ENCODE measurements at places on chromosomes 4 and X.

DNA sequence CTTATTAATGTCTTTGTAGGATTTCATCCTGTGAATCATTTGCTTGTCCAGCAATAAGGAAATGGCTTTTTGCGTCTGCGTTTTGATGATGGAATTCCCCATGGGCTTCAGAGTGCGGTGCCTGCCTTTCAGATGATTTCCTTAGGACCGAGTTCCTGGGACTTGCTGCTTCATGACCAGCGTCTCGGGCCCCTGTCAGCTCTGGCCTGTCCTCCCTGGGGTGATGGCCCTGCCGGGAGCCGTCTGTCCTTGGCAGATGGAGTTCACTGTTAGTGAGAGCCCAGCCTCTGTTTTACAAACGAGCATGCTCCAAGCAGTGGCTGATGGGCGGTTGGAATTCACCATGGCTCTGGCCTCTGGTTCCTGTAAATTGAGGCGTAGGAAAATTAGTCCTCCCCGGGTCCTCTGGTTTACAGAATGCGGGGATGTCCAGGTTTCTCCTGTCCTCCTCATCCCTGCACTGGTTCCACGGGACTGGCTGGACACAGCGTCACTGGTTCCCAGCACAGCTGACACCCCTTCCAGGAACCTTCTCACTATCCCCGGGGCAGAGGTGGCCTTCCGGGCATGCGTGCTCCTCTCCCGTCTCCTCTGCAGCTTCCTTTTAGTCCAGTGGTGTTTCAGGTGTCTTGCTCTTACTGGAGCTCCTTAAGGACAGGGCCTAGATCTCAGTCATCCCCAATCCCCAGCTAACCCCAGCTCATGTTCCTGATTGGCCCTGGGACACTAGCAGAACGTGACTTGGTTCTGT, 34.9 kb downstream of the TBC1D14 start:
- DNase-seq: no peak

DNA sequence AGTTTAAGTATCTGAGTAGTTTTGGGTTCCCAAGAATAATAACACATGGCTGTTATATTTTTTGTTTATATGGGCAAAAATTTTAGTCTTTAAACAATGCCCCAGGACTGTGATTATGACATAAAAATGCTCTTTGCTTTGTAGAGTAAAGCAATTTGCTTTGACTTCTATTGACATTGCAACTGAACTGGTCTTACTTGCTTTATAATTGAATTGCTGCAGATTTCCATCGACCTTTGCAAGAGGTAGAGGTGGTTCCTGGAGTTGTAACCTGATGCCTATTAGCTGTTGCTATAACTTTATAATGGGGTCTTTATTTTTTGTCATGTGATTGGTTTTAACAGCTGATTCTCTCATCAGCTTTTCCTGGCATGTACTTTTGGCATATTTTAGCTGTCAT, 302.9 kb downstream of the ARHGAP10 start:
- no peak for DNase-seq

GRCh38 chr4:46277165-46277951, 112.6 kb downstream of the GABRA2 start:
- DNase-seq: no peak

DNA sequence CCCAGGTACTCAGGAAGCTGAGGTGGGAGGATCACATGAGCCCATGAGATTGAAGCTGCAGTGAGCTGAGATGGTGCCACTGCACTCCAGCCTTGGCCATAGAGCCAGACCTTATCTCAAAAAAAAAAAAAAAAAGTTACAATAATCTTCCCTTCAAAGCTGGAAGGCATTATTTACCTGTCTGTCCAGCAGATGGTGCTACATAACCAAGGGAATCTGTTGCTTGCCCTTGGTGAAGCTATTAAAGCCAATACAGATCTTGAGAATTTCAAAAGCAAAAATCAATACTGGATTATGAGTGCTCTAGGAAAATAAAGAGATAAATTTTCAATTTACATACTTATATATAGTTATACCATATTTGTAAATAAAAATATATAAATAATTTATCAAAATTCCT, 25.9 kb downstream of the PKD2 start:
- DNase-seq: peak; percentile 7

Measured in activated naive CD4-positive, alpha-beta T cell treated with Interleukin-2 at 50 U/mL for 16 hours (primary cell).